Activated CD8-positive, alpha-beta memory T cell treated with anti-CD3 and anti-CD28 coated beads for 48 hours (primary cell): ENCODE measurements at places on chromosomes 6 and 20.

- DNase-seq, result no peak
These were observed at the start of gene TRAPPC3L for GRCh38 chr6:116545651-116546050. TRAPPC3L (minus strand) TSS chr6:116545684; CDS start chr6:116545514, 170 bp downstream.

DNA sequence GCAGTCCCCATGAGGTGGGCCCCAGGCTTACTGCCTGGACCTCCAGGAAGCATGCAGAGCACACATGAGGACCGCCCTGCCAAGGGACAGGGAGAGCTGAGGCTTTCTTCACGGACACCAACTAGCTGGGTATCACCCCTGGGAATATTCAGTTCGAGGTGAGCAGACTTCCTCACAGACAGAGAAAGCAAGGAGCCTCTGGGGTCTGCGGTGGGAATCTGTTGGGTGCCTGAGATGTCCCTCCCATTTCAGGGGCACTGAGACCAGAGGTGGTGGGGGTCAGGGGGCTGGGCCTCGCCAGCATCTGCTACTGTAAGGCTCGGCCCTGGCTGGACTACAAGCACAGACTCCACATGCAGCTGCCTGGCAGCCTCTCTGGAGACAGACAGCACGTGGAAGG lies 74.3 kb upstream of the SYNDIG1 start:
- no peak for DNase-seq

- no peak for DNase-seq
These were observed 12.2 kb upstream of the ARMC2 start for GRCh38 chr6:108836061-108836460.

DNA sequence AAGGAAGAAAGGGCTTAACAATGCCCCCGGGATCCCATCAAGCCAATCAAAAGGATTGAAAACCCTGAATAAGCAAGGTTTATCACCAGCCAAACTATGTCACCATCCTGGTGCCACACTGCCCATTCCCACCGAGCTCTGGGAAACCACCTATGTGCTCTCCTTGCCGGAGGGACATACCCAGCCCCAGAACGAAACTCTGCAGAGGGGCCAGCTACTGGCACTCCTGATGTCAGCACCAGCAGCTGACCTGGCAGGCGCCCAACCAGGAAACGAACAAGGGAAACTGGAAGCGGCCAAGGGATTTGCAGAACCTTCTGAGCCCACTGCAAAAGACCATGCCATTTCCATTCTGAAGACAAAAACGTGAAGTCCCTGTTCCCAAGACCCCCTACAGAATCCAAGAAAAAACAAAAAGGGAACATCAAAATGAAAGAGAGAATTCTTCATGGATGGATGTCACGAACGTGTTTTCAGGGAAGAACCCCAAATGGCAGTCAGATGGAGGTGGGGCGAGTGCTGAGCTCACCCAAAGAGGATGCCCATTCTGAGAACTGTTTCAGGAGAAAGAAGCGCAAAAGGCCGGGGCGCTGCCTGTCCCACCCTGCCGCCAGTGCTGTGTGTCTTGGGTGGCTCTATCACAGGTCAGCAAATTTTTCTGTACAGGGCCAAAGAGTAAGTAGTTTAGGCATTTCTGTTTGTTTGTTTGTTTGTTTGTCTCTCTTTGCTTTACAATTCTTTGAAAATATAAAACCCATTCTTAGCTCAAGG lies 305.2 kb downstream of the ESR1 start:
- no peak for DNase-seq

GRCh38 chr6:117548797-117549301 lies 53.5 kb downstream of the GOPC start:
- DNase-seq, result no peak

DNA sequence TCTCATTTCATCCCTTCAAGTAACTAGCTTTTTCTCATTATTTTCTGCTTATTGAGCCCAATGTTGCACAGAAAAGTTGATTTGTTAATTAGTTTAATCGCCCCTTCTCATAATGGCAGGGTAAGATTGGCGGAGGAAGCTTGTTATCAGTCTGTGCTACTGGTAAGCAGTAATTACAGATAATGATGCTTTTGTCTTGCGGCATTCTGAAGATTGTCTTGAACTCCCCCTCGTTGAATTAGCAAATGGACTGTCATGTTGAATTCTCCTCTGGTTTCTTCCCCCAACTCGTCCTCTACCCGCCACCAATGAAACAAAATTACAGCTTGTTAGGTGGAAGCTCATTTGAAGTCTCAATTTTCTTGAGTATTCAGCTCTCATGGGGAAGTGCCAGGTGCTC lies 39.4 kb downstream of the PRDM13 start:
- no peak for DNase-seq

- DNase-seq, result no peak
These were observed 385.3 kb upstream of the SOX4 start for GRCh38 chr6:21208081-21208795.

- DNase-seq, result no peak
These were observed 147.8 kb downstream of the ZMYND8 start for GRCh38 chr20:47208534-47209174.

DNA sequence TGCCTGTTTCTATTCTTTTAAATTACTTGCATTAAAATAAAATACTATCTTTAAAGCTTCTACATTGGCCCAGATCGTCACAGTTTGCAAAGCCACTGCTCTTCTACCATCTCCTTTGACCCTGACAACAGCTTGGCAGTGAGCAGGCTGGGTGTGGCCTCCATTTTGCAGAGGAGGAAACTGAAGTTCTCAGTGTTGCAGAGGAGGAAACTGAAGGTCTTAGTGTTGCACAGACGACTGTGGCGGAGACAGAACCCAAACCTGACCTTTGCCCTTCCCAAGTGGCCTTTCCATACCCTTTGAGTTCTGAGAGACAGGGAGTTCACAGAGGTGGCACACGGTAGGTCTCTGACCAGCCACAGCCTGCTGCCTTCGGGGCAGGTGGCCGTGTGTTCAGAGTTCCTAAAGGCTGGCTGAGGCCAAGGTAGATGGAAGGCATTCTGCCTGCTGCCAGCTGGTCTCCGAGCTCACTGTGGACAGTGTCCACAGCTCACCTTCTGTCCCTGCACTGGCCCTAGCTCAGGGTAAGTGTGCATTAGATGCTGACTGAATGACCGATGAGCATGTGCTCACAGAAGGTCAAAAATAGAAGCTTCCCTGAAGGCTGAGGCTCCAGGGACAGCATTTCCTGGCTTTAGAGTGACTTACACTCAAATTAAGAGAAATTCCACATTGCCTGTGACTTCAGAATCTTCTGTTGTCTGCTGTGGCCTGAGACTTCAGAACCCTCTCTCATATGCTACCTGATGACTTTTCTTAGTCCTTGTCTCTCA lies 113.5 kb upstream of the SLC24A3 start:
- no peak for DNase-seq
